ENCODE measurements at places on chromosomes 16 and 17. TPM values are rescaled to one million over a fixed set of nuclear protein-coding genes. Genes with fewer than 3 reads are reported as not detected.

MMP25 gene
- 1.9 TPM for total RNA-seq

ATP1B2 gene
- total RNA-seq: 0.53 TPM

TUBG1 gene
- 112 TPM for total RNA-seq

- peaks cover 7% of the 10 kb centered on the region for H3K36me3 ChIP-seq
- H3K4me1 ChIP-seq: no peaks in the 10 kb centered on the region
- no peak overlapping the region for H3K27ac ChIP-seq
Measured at GRCh38 chr17:79082311-79083190, 7.9 kb downstream of the ENGASE start.

DNA sequence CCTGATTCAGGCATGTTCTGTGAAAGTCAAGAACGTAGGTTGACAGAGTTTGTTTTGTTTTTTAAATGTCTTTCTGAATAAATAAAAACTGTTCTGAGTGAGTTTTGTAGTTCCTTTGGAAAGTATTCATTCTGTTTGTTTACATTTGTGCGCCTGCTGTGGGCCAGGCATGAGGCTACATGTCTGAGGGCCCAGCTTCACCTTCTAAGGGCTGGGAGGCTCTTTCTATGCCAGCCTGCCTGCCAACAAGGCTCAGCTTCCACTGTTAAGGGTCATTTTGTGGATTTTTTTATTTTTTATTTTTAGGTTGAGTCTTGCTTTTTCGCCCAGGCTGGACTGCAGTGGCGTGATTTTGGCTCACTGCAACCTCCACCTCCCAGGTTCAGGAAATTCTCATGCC, 6.1 kb downstream of the WWOX start:
- H3K27ac ChIP-seq: no peak overlapping the region
- H3K4me1 ChIP-seq: peaks cover 3% of the 10 kb centered on the region
- no peak overlapping the region for H3K4me3 ChIP-seq
- no peaks in the 10 kb centered on the region for H3K36me3 ChIP-seq
- no peak for DNase-seq

DNA sequence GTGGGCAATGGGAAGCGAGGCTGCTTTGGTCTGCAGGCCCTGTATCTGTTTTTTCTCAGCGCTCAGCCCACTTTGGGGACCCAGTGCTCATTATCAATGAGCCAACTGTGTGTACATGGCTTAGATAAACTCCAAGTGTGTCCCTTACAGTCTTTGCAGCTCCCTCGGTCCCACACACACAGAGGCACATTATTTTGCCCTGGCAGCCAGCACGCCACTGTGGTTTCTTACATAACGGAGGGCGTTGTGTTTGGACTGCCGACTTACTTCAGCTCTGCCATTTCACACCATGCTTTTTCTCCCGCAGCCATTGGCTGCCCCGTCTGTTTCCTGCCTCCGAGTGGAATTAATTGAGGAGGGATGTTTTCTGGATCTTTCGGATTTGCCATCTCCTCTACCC, 56.5 kb upstream of the CLEC18A start:
- no peaks in the 10 kb centered on the region for H3K27me3 ChIP-seq
- H3K4me3 ChIP-seq: no peak overlapping the region
- no peak overlapping the region for H3K27ac ChIP-seq
- DNase-seq: no peak
- H3K36me3 ChIP-seq: peaks cover 6% of the 10 kb centered on the region

DNA sequence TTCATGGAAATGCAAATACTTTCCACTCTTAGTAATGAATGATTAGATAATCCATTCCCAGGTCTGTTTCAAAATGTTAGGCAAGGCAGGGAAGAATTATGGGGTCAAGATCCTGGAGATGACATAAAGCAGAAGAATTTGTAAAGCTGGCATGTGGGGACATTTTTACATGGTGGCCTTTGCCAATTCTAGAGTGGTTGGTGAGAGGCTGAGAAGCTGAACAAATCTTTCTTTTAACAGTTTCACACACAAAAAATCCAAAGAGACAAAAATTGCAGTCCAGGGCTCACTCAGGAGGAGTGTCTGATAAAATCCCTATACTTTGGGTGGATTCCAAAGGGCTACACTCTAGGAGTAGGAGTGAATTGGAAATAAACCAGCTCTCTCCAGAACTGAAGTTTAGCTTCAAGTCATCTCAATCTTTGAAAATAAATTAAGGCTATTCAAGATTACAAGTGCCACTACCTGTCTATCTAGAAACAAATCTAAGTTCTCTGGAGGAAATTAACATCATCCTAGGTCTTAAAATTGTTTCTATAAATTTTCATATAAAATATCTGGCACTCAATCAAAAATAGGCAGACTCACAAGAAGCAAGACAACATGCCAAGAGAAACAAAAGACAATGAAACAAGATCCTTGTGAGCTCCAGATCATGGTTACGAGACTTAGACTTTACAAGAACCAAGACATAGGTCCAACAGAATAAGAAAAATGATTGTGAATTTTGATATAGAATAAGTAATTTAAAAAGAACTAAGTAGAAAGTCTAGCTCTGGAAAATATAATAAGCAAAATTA, 113.0 kb upstream of the AXIN2 start:
- no peak overlapping the region for H3K27ac ChIP-seq
- no peaks in the 10 kb centered on the region for H3K4me1 ChIP-seq
- no peak for DNase-seq

DNA sequence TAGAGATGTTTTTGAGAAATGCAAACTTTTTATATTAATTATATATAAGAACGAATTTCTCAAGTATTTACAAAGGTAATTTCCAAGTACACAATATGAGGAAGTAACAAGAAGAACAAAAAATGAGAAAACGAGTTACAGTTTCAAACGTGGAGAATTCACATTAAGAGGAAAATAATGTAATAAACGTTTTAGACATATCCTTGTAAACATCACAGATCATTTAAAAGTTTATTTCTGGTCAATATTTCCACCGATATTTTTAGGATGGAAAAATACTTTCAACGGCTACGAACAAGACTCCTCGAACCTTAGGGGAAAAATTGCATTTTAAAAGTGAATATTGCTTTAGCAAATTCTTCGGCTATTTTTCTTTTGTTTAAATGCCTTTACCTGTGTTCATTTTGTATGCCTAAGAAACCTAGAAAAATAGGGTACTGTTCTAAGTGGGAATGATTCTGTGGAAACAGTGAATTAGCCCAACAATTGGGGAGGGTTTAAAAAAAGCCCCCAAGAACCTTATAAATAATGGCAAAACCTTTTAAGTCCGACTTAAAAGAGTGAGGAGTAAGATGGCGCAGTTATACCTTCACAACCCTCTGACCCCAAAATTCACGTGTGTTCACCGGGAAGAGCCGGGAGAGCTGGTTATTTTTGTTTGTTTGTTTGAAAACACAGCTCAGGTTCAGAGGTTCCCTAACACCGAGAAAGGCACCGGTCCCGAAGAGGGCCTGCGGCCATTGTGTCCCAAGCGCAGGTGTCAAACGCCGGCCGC, 3.3 kb downstream of the HNF1B start:
- no peak for DNase-seq
- H3K27ac ChIP-seq: no peak overlapping the region
- H3K4me1 ChIP-seq: peaks cover 32% of the 10 kb centered on the region
- H3K36me3 ChIP-seq: no peaks in the 10 kb centered on the region

DNA sequence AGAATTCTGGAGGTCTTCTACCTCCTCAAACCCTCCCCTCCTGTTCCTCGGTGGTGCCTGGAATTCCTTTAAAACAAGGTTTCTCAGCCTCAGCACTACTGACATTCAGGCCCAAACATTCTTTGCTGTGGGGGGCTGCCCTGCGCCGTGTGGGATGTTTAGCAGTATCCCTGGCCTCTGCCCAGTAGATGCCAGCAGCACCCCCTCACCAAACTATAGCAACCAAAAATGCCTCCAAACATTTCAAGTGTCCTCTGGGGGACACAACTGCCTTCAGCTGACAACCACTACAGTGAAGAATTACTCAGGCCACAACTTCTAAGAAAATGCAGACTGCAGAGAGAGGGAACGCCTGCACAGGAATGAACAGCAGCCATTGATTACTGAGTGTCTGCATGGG, 28.4 kb downstream of the TEKT5 start:
- H3K4me3 ChIP-seq: no peak overlapping the region
- DNase-seq: no peak
- H3K27ac ChIP-seq: no peak overlapping the region
- no peaks in the 10 kb centered on the region for H3K27me3 ChIP-seq
- no peaks in the 10 kb centered on the region for H3K4me1 ChIP-seq

CTRL gene
- total RNA-seq: 4.1 TPM

DNA sequence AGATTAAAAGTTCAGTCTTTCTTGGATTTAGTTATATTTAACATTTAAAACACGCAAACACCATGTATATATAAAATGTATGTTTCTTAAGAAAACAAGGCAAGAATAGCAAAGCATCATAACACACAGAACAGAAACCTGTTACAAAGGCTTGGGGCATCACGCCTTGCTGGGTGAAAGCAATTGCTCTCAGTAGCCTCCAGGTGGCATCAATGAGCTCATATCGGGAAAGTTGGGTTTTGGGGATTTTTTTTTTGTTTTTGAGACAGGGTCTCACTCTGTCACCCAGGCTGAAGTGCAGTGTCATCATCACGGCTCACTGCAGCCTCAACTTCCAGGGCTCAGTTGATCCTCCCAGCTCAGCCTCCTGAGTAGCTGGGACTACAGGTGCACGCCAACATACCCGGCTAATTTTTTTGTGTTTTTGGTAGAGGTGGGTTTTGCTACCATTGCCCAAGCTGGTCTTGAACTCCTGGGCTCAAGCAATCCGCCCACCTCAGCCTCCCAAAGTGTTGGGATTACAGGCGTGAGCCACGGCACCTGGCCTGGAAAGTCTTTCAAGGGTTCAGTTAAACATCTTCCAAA, 56.9 kb downstream of the CYB5D2 start:
- no peak for DNase-seq
- H3K4me3 ChIP-seq: no peak overlapping the region
- H3K4me1 ChIP-seq: no peaks in the 10 kb centered on the region

- no peaks in the 10 kb centered on the region for H3K4me1 ChIP-seq
- DNase-seq: no peak
- H3K36me3 ChIP-seq: peaks cover 20% of the 10 kb centered on the region
- H3K27me3 ChIP-seq: no peaks in the 10 kb centered on the region
Measured at GRCh38 chr17:66684261-66684660, 150.7 kb upstream of the CACNG5 start.

- peaks cover 59% of the 10 kb centered on the region for H3K4me1 ChIP-seq
- peak; percentile 99 for DNase-seq
- H3K27me3 ChIP-seq: no peaks in the 10 kb centered on the region
- H3K36me3 ChIP-seq: peaks cover 19% of the 10 kb centered on the region
- peak within 1 kb of the TSS; percentile 91 for H3K4me3 ChIP-seq
Measured at GRCh38 chr17:74776044-74776962, at the start of gene NAT9. Gene NAT9 (minus strand): TSS chr17:74776345. CDS start chr17:74775698, 647 bp downstream.

Measured in CD8-positive, alpha-beta memory T cell (primary cell).